Right atrium auricular region (tissue), 2 donors: ENCODE measurements at places on chromosomes 16 and 17.

- DNase-seq: no peak
Measured at GRCh38 chr17:42613699-42614295, 4.3 kb downstream of the TUBG1 start.

DNA sequence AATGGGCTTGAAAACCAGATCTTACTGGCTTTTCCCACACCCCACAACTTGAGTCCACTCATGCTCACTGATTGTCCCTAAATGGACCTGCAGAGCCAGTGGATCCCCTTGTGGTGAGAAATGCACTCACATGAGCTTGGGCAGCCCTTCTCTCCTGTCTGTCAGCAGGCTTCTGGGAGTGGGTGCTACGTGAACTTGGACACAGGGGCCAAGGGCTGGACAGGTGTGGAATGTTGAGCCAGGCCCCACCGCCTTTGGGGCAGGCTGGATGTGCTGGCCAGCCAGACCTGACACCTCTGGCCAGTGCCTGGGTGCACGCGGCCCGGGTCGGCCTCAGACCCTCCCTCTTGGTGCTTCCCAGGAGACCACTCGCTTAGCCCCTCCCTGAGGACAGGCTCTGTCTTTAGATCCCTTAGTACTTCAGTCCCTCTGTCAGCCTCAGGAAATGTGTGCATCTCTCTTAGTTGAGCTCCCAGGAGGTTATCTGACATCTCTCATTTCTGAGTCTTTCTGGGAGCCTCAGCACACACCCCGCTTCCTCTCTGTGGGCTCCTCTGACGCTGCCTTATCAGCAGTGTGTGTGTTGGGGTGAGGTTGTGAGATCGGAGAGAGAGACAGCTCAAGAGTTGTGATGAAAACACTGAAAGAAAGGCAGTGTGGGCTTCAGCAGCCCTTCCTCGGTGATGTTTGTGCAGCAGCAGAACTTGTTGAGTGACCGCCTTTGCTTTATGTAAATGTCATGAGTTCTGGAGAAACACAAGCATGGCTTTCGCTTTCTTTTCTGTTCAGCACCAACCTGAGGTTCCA is 117.0 kb downstream of the RAB11FIP4 start:
- no peak for DNase-seq

- no peak for DNase-seq
Measured at GRCh38 chr16:84247844-84248243, 8.0 kb upstream of the KCNG4 start.

GRCh38 chr16:16163571-16163970 is 59.7 kb downstream of the ABCC6 start:
- no peak for DNase-seq

- DNase-seq: no peak
Measured at GRCh38 chr17:44827863-44828262, 2.2 kb downstream of the GJC1 start.

DNA sequence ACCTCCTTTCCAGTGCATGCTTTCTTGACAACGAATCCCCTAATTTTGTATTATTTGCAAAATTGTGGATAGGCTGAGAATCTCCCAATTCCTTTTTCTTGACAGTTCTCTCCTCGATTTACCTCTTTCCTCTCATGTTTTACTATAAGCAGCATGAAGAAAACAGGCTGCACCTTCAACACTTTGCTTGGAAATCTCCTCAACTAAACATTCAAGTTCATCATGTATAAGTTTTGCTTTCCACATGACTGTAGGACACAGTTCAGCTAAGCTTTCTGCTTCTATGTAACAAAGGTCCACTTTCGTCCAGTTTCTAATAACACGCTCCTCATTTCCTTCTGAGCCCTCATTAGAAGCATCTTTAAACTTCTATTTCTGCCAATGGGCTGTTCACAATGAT is 199.0 kb upstream of the NLRP1 start:
- no peak for DNase-seq

GRCh38 chr17:17545984-17546383 is 45.5 kb downstream of the PEMT start:
- DNase-seq: no peak

DNA sequence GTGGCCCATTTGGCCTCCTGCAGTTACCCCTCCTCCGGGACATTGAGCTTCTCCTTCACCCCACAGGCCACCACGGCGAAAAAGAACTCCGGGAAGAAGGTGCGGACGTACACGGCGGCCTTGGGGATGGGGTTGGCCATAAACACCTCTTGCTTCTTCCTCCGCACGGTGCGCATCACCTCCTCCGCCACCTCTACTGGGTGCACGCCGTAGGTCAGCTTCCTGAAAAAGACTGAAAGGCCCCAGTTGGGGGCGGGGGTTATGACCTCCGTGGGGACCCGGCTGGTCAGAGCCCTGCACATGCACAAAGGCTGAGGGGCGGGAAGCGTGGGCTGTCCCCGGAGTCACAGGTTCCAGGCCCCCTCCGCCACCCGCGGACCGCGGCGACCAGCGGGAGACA is 19.9 kb downstream of the DHRS7C start:
- DNase-seq: no peak

- DNase-seq: no peak
Measured at GRCh38 chr17:2295575-2295974, 8.0 kb downstream of the SMG6 start.

DNA sequence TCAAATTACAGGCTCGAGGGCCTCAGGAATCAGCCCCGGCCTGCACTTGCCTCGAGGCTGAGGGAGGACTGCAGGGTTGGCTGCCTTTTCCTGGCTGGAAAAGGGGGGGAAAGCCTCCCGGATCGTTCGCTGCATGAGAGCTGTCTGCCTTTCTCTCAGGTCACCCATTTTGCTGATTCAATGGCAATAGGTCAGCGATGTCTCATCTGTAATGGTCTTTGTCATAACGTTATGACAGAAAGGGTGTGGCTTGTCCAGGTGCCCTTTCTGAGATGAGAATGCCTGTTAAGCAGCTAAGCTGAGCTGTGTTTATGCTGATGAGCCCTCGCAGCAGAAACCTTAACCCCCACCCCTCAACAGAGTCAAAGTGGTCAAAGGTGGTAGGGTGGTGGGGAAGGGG is 81.8 kb downstream of the AKAP1 start:
- DNase-seq: no peak

GRCh38 chr17:80716986-80717719 is 172.5 kb downstream of the RPTOR start:
- DNase-seq: no peak

DNA sequence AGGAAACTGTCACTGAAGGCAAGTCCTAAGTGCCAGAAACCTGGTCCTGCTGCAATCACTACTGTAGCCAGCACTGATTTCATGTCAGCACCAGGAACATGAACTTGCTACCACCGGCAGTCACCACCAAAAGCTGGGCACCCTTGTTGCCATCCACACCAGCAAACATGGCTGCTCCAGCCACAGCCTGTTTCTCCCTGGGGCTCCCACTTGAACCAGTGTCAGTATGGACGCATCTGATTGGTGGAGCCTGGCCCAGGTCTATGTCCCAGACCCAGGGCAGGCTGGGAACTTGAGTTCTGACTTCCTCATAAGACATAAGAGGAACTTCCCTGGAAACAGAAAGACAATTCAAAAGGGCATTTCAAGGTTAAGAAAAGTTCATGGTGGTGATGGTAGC is 56.5 kb downstream of the COPRS start:
- DNase-seq: no peak

DNA sequence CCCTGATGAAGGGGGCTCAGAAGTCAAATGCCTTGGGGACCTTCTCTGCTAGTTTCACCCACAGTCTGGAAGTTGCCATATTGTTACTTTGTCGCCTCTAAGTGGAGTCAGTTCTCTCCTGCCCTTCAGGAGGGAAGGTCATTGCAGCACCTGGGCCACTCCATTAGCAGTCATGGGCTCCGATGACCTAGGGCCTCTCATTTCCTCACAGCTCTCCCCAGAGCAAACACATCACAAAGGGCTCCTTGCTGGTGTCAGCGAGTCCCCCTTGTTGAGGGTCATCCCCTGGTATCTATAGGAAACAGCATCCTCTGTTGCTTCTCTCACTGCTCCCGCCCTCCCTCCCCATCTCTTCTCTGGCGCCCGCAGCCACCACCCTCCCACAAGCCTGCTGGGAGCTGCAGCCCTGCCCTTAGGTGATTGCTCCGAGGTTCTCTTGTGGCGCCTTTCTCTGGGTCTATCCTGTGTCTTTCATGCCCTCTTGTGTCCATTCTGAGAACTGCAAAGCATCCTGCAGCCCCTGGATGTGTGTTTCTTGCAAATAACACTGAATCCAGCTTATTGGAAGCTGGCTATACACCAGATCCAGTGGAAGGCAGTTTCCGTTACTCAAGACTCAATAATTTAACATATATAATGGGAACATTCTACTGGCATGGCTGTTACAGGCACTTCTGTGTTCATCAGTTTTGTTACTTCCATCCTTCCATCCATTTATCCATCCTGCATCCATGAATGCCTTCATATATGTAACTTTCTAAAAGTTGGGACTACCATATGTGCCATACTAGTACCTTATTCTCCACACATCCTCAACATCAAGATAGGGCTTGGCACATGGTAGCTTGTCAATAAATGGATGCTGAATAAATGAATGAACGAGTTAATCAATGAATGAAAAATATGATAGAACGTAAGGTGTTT is 21.2 kb downstream of the PDILT start:
- DNase-seq: peak; percentile 66

DNA sequence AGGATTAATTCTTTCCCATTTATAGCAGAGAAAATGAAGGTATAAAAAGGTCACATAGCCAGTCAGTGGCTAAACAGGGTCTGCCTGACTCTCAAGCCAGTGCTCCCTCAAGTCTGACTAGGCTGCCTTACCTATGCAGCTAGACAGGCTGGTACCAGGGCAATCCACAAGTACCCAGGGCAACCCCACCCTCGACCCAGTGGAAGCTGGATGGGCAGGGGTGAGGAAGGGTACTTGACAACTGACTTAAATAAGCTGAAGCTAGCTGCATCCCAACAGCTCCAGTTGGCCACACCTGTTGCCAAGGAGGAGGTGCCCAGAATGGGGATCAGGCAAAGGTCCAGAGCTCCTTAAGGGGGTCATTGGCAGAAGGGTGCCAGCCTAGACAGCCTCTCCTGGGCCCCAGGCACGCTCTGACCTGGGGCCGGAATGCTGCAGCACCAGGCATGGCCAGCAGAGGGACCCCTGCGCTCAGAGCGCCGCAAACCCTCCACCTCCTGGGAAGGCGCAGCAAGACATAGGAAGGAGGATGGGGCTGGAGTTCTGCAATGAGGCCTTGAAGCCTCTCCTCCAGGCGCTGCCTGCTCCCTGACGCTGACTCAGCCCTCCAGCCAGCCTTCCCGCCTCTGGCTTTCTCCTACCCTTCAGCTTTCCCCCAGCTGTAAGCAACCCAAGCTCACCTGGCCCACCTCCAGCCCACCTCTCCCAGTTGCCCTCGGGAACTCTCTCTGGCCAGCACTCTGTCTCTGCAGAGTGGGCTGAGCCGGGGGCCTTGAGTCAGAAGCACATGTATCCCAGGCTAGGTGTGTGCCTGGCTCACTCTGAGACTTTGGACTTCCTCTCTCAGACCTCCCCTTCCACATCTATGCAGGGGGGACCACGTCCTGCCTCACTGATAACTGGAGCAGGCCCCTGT is 28.8 kb downstream of the MPP2 start:
- DNase-seq: peak; percentile 72

GRCh38 chr16:87542531-87543102 is 49.8 kb upstream of the ZCCHC14 start:
- no peak for DNase-seq

- DNase-seq: no peak
Measured at GRCh38 chr17:19948116-19948943, 29.3 kb downstream of the AKAP10 start.

GRCh38 chr16:1965396-1966001 is 873 bp upstream of the RPS2 start:
- no peak for DNase-seq

DNA sequence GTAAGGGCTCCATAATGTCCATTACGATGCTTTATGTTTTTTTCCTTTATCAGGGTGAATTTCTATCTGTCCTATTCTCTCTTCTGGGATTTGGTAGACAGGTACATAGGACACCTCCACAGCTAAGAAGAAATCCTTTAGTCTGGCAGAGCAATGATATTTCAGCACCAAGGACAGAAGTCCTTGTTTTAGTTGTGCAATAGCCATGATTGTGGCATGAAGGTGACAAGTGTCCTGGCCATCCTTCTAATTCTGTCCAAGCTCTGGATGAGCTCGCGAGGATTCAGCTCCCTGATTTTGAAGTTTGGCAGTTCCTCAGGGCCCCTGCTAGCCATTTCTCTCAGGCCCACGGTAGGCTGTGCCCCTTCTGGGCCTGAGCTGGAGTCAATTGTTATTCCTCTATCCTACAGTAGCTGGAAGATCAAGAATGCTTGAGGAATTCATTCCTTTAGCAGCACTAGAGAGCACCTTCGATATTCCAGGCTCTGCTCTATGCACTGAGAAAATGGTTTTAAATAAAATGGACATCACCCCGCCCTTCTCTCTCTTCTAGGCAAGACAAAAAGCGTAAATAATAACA is 320.8 kb downstream of the XYLT1 start:
- DNase-seq: no peak

DNA sequence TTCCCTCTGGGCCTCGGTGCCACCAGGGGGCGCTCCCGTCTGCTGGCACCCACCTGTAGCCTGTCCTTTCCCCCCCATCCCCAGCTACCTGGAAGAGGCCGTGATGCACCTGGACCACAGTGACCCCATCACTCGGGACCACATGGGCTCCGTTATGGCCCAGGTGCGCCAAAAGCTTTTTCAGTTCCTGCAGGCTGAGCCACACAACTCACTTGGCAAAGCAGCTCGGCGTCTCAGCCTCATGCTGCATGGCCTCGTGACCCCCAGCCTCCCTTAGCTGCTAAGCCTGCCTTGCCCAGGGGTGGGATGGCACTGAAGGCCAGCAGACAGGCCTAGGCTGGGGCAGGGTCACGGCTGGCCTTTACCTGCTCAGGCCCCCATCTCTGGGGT is 818 bp upstream of the NRN1L start:
- DNase-seq: no peak

GRCh38 chr16:85929259-85929721 is 30.3 kb downstream of the IRF8 start:
- no peak for DNase-seq

GRCh38 chr16:23016368-23016767 is 132.9 kb downstream of the USP31 start:
- DNase-seq: no peak

GRCh38 chr17:61280338-61280737 is 119.3 kb upstream of the TBX2 start:
- DNase-seq: no peak

DNA sequence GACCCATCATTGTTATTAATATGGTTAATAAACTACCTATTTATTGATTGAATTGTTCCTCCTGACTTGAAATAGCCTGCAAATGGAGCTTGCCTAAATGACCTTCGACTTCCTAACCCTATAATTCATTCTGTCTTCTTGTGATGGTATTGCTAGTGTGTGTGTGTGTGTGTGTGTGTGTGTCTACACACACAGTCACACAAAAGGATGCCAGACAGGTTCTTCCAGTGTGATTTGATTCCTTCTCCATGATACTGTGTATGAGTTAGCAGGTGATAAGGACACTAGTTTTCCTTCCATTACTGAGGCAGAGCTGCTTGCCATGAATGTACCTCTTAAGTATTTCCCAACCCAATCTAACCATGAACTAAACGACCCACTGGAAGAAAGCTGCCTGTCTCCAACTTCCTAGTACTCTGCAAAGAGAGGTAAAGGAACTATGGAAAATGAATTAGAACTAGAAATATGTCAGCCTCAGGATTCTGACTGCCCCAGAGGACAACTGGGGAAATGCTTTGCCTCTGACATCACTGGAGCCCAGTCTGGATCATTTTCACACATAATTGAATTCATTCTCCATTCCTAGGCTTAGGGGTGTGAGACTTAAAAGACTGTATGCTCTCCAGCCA is 3.5 kb upstream of the CDC6 start:
- no peak for DNase-seq
